ENCODE measurements at places on chromosomes 4 and X.

GRCh38 chrX:136909119-136909705, 28.7 kb upstream of the RBMX start:
- DNase-seq: peak; percentile 82

DNA sequence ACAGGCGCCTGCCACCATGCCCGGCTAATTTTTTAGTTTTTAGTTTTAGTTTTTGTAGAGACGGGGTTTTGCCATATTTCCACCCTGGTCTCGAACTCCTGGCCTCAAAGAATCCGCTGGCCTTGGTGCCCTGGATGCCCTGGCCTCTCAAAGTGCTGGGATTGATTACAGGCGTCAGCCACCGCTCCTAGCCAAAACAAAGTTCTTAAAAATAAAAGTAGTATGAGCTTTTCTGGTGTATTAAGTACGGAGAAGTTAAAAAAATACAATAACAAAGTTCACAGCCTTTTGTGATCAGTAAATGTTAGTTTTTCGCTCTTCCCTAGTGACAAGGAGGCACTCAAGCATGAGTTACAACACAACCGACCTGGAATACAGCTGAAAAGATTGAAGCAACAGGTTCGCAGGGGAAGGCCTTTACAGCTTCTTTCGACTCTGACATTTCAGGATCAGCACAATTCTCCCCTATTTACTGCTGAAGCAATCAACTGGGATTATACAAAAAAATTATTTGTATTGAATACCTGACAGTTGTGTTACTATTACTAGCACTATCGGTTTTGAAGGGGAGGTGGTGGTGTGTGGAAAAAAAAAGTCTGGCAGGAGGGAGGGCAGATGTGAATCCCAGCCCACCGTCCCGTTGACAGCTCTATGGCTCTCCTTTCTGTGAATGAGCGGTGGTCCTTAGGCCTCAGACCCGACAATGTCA, 893 bp upstream of the METAP1 start:
- DNase-seq: no peak

DNA sequence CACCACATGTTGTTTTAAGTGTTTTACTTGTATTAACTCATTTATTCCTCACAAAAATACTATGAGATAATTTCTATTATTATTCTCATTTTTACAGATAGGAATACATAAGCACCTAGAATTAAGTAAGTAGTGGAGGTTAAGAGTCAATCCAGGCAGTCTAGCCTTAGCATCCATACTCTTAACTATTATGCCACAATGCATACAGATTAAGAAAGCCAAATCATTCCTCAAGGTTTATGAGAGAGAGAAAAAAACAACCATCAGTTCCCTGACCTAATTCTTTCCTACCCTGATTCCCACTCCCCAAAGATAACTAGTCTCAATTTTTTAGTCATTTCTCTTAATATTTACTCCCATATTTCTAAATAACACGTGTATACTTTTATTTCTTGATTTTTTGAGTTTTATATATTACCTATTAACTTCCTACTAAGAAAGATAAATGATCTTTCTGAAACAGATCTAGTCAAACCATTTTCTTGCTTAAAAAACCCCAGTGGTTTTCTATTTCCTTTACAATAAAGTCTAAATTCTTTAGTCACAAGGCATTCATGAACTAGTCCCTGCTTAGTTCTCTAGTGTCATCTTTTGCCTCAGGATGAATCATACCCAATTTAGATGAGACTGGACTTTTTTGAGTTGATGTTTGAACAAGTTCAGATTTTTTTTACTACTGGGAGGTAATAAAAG, 16.0 kb downstream of the UBA6 start:
- DNase-seq: no peak

DNA sequence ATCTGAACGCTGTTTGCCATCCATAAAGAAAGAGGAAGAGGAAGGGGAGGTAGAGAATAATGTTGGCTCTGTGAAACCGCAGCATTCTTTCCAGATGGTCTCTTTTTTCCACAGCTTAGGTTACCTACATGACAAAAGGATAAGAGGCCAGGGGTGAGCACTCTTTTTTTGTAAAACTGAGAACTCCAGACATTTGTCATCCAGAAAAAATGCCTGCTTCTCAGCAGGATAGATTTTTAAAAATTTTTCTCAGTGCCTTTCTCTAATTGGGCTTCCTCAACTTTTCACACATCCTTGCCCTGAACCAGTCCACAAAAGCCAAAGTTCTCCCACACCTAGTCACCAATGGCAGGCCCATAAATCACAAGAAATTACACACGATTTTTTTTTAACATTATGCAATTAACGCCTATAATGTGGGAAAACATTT, 158.1 kb upstream of the TENM3 start:
- DNase-seq: no peak

GRCh38 chr4:158710814-158711213, 12.4 kb downstream of the PPID start:
- no peak for DNase-seq

DNA sequence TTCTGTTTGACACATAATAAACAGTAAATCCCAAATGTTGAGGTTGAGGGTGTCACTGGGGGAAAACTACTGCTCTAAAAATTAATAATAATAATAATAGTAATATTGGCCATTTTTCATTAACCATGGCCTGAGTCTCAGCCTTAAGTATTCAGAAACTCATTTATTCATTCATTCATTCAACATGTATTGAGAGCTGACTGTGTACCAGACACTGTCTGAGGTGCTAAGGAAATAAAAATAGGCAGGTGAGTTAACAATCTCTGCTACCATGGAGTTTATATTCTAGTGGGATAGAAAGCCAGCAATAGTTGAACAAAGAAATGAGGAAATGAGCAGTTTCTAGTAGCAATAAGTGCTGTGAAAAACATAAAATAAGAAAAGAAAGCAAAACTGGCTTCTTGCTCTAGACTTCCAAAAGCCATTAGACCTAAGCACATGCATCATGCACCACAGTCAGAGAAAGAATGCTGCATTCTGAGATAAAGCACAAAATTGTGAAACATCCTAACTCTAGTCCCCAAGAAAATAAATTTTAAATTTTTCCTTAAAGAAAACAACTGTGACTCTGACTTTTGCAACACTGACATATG, 278.7 kb downstream of the RCHY1 start:
- no peak for DNase-seq

GRCh38 chr4:6011686-6012085, 6.5 kb downstream of the C4orf50 start:
- no peak for DNase-seq

GRCh38 chr4:13521047-13521446, 23.3 kb downstream of the NKX3-2 start:
- no peak for DNase-seq

DNA sequence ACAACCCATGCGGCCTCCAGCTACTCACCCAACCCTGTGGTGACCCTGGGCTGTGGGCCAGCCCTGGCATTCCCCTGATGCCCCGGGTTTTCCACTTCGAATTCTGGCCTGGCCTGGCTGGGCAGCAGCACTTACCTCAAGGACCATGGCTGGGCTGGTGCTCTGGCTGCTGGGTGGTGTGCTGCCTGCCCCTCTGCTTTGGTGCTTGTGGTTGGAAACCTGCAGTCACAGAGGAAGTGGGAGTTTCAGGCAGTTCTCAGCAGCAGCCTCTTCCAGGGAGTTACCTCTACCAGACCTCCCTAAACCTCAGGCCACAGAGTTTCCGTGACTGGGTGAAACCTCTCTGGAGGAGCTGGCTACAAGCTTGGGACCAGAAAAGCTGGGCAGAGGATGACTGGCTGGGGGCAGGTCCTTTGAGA, at the start of gene CXCR3:
Gene CXCR3 (minus strand): TSS at position 209 of the 419 bp plus-strand sequence. CDS start 62 bp downstream, at position 147.
- DNase-seq: peak; percentile 76

DNA sequence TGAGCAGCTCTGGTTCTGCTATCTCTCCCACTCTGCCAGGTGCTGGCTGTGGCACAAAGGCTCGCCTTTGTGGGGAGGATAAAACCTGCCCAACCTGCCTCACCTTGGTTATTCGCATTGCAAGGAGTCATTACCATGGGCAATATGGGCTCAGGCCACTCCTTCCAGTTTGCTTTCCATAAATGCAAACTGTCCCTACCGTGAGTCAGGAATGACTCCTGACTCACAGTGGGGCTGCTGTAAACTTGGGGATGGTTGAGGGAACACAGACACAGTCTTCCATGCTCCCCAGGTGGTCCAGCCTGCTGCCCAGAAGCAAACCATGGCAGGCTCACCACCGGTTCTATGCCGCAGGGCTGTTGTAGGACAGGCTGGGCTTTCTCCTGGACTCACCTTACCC, 36.1 kb downstream of the COQ2 start:
- no peak for DNase-seq

DNA sequence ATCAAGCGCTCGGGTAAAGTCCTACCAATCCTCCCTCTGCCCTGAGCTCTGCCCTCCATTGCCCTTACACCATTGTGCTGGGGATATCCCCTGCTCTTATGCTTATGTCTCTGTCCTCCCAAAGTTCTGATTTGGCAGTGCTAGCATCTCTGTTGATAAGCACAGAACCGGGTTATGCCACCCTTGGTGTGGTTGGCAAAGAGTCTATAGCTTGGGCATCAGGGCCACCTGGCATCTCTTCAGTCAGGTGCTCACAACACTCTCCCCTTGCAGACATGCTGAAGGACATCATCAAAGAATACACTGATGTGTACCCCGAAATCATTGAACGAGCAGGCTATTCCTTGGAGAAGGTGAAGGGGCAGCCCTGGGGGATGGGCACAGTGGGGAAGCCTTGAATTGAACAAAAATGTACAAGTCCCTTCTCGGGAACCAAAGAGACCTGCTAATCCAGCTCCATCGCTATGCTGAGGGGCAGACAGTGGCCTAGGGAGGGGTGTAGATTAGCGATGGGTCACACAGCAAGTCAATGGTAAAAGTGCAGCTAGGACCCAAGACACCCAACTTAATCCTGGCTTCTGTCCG, 3.8 kb downstream of the MAGED2 start:
- DNase-seq: no peak

DNA sequence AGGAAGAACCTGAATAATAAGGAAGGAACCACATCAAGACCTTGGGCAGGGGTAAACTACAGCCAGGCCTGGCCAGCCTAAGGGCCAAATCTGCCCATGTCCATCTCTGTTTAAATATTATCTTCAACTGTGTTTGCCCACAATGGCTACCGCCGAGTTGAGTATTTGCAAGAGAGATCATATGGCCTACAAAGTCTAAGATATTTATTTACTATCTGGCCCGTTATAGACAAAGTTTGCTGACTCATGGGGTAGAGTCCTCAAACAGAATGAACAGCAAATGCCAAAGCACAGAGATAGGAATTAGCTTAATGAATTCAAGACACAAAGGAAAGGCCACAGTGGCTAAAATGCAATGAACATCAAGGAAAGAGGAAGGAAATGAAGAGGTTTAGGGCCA, 44.8 kb downstream of the RPS6KA3 start:
- DNase-seq: no peak

GRCh38 chr4:95548738-95549245, at the start of gene UNC5C:
Gene UNC5C, minus strand, starts transcription at chr4:95548973.
- DNase-seq: no peak

All from activated CD8-positive, alpha-beta memory T cell treated with anti-CD3 and anti-CD28 coated beads, Interleukin-2, amount 50 U/mL, for 48 hours (primary cell).